ENCODE measurements at places on chromosomes 12 and 14.

DNA sequence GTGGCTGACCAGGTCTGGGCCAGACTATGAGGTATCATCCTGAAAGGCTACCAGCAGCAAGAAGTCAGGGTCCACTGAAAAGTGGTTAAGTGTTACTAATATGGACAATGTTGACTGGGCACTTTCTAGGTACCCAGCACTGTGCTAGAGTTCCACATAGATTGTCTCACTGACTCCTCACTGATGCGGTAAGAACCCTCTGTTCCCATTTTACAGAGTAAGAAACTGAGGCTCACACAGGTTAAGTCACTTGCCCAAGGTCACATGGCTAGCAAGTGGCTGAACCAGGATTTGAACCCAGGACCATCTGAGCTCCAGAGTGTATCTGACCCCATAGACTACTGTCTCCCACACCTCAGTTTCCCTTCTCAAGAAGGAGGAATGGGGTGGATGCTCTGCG is 4.6 kb upstream of the CCDC85C start:
- DNase-seq = no peak

GRCh38 chr14:75711105-75711795 is 50.2 kb downstream of the TTLL5 start:
- no peak for DNase-seq

GRCh38 chr12:2332947-2333346 is 280.2 kb downstream of the CACNA1C start:
- DNase-seq = no peak

DNA sequence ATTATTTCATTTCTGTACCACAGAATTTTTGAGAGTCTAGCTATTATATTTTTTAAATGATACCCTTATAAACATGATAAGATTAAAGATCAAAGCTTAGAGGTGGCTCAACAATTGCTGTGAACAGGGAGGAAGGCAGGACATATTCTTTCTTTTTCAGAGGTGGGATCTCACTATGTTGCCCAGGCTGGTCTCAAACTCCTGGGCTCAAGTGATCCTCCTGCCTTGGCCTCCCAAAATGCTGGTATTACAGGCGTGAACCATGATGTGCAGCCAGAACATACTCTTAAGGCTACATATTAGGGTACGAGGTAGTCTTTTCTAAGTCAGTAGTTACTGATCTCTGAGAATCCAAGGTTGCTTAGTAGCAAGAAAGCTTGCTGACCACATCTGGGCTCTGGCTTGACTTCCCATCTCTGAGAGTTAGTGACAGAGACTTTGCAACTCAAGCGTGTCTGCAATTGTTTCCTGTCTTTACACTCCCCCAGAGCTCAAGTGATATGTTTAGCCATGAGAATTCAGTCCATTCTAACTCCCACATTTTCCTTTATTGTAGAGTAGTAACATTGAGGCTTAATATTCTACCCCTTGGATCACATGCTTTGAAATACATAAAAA is 8.6 kb downstream of the RAB5B start:
- DNase-seq = no peak

DNA sequence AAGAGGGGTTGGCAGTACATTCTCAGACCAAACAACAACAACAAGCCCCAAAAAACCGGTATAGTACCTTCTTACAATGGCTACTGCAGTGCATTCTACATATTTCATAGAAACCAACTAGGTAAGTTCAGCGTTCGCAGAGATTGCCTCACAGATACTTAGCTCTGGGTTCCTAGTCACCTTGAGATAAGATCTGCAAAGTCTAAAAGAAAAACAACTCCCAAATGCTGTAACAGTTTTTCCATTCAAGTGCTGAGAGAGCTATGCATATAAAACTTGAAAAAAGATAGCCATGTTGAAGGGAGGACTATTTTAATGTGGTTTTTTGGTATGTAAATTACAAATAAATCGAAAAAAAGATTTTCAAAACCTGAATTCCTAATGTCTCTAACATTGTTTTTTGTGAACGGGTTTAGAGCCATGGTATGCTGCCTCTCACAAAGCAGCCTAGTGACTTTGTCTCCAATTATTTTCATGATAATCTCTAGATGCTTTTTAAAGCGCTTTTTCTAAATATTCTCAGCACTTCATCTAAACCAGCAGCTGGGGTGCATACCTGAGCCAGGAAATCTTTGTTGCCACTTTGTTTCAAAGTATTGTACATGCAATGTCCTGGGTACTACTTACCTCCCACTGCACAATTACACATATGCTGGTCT is 56.6 kb upstream of the CRACR2A start:
- no peak for DNase-seq

GRCh38 chr12:123119808-123120207 is 31.1 kb downstream of the PITPNM2 start:
- no peak for DNase-seq

- DNase-seq = no peak
These were observed 147.2 kb downstream of the SCARB1 start for GRCh38 chr12:124716208-124717130.

- DNase-seq = no peak
These were observed 130.8 kb upstream of the PLEKHG7 start for GRCh38 chr12:92571844-92572543.

DNA sequence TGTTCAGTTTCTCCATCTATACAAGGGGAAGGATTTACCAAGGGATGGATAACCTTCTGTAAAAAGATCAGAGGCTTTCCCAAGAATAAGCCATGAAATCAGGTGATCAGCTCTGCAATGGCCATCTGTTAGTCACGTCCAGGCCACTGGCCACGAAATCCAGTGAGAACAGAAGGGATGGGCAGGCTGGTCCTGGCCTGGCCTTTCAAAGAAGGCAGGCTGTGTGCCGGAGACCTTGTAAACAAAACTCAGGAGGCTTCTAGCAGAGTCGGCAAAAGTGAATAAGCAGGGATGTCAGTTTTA is 68.5 kb downstream of the RNF34 start:
- no peak for DNase-seq

All from stimulated activated CD8-positive, alpha-beta memory T cell treated with anti-CD3 and anti-CD28 coated beads, Interleukin-7, amount 100 ng/mL, for 4 hours (primary cell).